Lower leg skin (tissue), 4 donors: ENCODE measurements at places on chromosomes 6 and 20. TPM values are rescaled to one million over a fixed set of nuclear protein-coding genes. Genes with fewer than 3 reads are reported as not detected.

- no peak for DNase-seq
Measured at GRCh38 chr6:75268121-75268987, 16.2 kb downstream of the TMEM30A start.

NFKBIL1 gene
- total RNA-seq, result 30.3 TPM

STXBP5 gene
- 47.5 TPM for total RNA-seq

ZBTB9 gene
- 4.0 TPM for total RNA-seq

POU3F2 gene
- not detected for total RNA-seq

GRCh38 chr6:74277777-74278186, 581.8 kb downstream of the CD109 start:
- DNase-seq, result no peak

GPX5 gene
- total RNA-seq, result not detected

DNA sequence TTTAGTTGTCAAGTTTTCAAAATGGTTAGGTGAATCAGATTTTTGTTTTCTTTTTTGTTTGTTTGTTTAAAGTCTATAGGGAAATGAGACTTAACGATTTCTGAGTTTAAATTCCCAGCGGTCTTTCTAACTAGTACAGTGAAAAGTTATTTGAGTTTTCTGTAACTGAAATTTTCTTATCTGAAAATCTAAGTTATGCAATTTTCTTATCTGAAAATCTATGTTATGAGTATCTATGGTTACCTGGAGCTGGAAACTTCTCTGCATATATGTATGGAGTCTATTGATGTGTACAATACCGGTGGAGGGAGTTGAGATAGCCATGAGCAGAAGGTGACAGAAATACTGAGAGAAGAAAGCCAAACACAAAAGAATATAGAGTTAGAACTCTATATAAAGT, 102.6 kb downstream of the MANEA start:
- DNase-seq, result no peak

PAK5 gene
- total RNA-seq, result 0.27 TPM

COL21A1 gene
- total RNA-seq, result 1.9 TPM

DNA sequence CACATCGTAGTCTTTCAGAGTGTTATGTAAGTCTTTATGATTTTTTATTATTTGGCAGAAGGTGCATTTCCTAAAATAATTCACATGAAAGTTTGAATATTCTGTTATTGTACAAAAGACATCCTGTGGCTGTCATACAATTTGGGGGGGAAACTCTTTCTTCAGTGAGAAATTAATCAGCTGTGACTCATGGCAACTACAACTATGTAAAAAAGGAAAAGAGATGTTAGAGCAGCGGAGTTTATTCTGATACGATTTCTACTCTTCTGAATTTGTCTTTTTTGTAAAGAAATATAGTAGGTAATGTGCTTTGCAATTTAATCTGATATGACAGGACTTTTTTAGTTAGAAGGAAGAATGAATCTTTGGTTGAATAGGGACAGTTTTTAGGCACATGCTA, 14.2 kb downstream of the COL19A1 start:
- no peak for DNase-seq

- DNase-seq, result no peak
Measured at GRCh38 chr6:147043994-147044477, 160.2 kb upstream of the STXBP5 start.

CYP21A2 gene
- total RNA-seq, result not detected

- no peak for DNase-seq
Measured at GRCh38 chr20:58570204-58570859, 55.1 kb upstream of the APCDD1L start.

FAM184A gene
- 1.1 TPM for total RNA-seq

GRCh38 chr20:51667002-51667408, 101.2 kb downstream of the ATP9A start:
- no peak for DNase-seq

RBM24 gene
- 1.8 TPM for total RNA-seq

- DNase-seq, result no peak
Measured at GRCh38 chr6:125415913-125416312, 114.1 kb upstream of the HDDC2 start.

GRCh38 chr20:50174456-50174855, 16.2 kb upstream of the CEBPB start:
- no peak for DNase-seq

MUC21 gene
- total RNA-seq, result not detected

ECT2L gene
- 0.26 TPM for total RNA-seq

GID8 gene
- 59.3 TPM for total RNA-seq
